Left lung (tissue), 14 donors: ENCODE measurements at places on chromosomes 16 and 17.

- no peaks in the 10 kb centered on the region for H3K36me3 ChIP-seq
- H3K27me3 ChIP-seq = peaks cover 13% of the 10 kb centered on the region
- H3K4me1 ChIP-seq = peaks cover 6% of the 10 kb centered on the region
- H3K4me3 ChIP-seq = no peak overlapping the region
Observed at GRCh38 chr17:61480414-61480807, 28.2 kb downstream of the TBX4 start.

GRCh38 chr16:19645557-19645981, 72.5 kb downstream of the KNOP1 start:
- no peak overlapping the region for H3K27ac ChIP-seq
- no peaks in the 10 kb centered on the region for H3K4me1 ChIP-seq
- H3K27me3 ChIP-seq = no peaks in the 10 kb centered on the region
- peaks cover 74% of the 10 kb centered on the region for H3K36me3 ChIP-seq

DNA sequence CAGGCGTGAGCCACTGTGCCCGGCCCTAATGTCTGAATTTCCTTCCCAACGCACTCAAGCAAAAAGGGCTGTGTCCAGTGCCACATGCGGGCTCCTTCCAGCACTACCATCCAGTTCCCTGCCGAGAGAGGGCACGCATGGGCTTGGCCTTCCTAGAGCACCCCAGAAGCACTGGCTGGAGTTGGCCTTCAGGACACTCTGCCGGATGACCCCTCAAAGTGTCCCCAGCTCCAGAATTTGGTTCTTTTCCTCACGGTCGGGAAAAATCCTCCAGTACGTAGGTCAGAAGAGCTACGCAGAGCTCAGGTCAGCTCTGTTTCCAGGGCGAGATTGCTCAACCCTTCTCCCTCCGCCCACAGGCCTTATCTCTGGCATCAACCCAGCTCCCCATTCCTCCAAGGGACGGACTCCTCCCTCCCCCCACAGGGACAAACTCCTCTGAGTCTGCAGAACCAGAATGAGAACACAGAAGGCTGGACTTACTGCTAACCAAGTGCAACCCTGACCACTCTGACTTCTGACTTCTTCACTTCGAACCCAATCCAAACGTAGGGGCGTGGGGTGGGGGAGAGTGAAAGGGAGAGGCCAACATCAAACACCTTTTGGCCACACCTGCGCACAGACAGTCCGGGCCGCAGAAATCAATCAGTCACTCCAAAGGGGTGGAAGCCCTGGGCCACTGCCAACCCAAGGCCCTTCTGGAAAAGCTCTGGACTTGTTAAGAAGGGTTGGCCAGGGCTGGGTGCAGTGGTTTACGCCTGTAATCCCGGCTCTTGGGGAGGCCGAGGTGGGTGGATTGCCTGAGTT, 3.6 kb downstream of the CDC42EP4 start:
- H3K27me3 ChIP-seq = no peaks in the 10 kb centered on the region
- peak overlapping the region; percentile 84 for H3K27ac ChIP-seq
- H3K4me3 ChIP-seq = peak overlapping the region; percentile 100
- H3K4me1 ChIP-seq = peaks cover 54% of the 10 kb centered on the region

GRCh38 chr17:74443516-74444296, 11.8 kb downstream of the GPRC5C start:
- peaks cover 52% of the 10 kb centered on the region for H3K4me1 ChIP-seq
- peak overlapping the region; percentile 27 for H3K4me3 ChIP-seq
- H3K36me3 ChIP-seq = peaks cover 15% of the 10 kb centered on the region
- no peak for DNase-seq

DNA sequence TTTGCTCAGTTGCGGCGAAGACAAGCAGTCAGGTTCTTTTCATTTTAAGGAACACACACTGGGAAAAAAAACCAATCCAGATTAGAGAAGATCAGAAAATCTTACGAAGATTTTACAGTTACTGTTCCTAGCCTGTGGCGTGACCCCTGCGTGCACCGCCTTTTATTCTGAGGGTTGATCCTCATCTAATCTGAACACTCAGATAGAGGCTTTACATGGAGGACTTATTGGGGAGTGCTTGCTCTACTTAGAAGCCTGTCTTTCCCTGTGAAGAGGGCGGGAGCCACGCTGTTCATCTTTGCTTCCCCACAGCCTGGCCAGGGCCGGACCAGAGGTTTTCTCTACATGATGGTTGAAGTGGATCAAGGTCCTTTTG, 1.4 kb downstream of the TBC1D24 start:
- DNase-seq = no peak
- peaks cover 68% of the 10 kb centered on the region for H3K4me1 ChIP-seq
- peak overlapping the region; percentile 84 for H3K4me3 ChIP-seq
- H3K36me3 ChIP-seq = no peaks in the 10 kb centered on the region

DNA sequence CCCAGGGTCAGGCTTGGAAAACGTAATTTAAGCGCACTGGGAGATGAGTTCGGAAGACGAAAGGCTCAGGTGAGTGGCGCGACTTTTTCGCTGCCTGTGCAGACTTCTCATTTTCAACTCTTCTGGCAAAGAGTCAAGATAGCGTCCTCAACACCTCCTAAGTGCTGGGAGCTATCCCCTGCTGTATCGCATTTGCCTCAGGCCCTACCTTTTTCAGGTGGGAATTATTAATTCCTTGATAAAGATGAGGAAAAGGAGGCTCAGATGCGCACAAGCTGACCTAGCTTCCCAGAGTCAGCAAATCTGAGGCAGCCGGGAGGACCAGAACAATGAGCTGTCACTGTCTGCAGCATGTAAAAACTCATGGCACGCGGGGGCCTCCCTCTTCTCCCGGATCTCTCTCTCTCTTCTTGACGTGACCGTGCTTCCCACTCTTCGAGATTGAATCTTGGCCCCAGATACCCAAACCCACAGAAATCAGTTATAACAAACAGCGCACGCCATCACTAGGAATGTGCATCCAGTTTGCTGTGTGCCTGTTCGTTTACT, 512 bp upstream of the ADAMTS18 start:
- no peak overlapping the region for H3K27ac ChIP-seq
- no peak for DNase-seq
- H3K36me3 ChIP-seq = no peaks in the 10 kb centered on the region
- peaks cover 25% of the 10 kb centered on the region for H3K27me3 ChIP-seq

- peaks cover 14% of the 10 kb centered on the region for H3K36me3 ChIP-seq
- peak overlapping the region; percentile 42 for H3K27ac ChIP-seq
- H3K27me3 ChIP-seq = no peaks in the 10 kb centered on the region
- DNase-seq = peak; percentile 80
Observed at GRCh38 chr16:1602285-1602684, 9.6 kb downstream of the IFT140 start.

DNA sequence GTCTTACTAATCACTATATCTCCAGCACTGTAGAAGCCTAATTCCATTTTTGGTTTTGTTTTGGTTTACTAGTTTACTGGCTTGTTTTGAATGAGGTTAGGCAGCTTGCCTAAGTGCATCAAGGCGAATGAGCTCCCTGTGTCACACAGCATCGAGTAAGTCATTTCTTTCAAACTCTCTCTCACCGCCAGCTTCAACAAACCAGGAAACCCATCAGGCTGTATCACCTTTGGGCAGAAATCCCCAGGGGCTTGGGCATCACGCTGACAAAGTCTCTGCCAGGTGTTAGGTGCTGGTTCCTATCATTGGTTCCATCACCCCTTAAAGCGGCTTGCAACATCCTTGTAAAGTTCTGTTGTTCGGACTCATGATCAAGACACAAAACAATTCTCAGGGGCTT, 226.6 kb downstream of the GRIN2A start:
- no peaks in the 10 kb centered on the region for H3K36me3 ChIP-seq
- H3K4me3 ChIP-seq = no peak overlapping the region
- no peaks in the 10 kb centered on the region for H3K4me1 ChIP-seq
- peaks cover 13% of the 10 kb centered on the region for H3K27me3 ChIP-seq
- no peak for DNase-seq

- H3K27ac ChIP-seq = no peak overlapping the region
- peak; percentile 81 for DNase-seq
- peaks cover 32% of the 10 kb centered on the region for H3K27me3 ChIP-seq
Observed at GRCh38 chr17:76132574-76133338, 8.3 kb downstream of the FOXJ1 start.

GRCh38 chr17:75125984-75126383, 5.6 kb downstream of the NT5C start:
- no peak overlapping the region for H3K4me3 ChIP-seq

GRCh38 chr16:28155293-28155692, 56.5 kb downstream of the XPO6 start:
- no peaks in the 10 kb centered on the region for H3K4me1 ChIP-seq
- no peak overlapping the region for H3K4me3 ChIP-seq
- no peak for DNase-seq

DNA sequence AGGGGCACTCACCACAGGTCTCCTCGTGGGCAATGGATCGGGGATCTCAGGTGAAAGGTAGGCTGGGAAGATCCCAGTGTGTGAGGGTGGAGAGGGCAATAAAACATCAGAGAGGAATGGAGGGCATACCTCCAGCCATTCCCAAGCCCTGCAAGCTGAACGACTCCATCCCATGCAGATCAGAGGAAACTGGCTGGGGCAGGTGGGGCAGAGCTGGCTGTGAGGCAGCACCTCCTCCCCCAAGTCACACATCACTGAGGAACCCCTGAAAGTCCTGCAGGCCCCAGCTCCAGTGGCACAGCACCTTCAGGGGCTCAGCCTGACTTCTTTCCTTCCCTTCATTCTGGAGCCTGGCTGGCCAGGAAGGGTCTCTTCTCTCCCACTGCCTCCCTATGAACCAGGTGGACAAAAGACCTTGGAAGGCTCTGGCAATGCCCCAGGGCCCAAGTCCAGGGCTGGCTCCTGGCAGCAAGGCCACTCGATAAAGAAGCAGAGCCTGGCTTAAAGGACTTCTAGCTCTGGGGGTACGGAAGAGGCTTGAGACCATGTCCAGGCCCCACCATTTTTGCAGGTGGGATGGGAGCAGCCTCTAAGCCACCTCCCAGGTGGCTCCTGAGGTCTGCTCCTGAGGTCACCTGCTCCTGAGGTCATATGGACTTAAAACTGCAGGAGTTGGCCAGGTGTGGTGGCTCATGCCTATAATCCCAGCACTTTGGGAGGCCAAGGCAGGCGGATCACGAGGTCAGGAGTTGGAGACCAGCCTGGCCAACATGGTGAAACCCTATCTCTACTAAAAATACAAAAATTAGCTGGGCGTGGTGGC, 13.5 kb upstream of the TMEM208 start:
- no peak overlapping the region for H3K4me3 ChIP-seq
- peaks cover 11% of the 10 kb centered on the region for H3K4me1 ChIP-seq
- H3K36me3 ChIP-seq = no peaks in the 10 kb centered on the region
- H3K27ac ChIP-seq = no peak overlapping the region

- H3K4me1 ChIP-seq = no peaks in the 10 kb centered on the region
- no peak overlapping the region for H3K4me3 ChIP-seq
- no peak overlapping the region for H3K27ac ChIP-seq
- H3K27me3 ChIP-seq = no peaks in the 10 kb centered on the region
- DNase-seq = no peak
Observed at GRCh38 chr17:75610103-75610984, 22.7 kb downstream of the MYO15B start.

DNA sequence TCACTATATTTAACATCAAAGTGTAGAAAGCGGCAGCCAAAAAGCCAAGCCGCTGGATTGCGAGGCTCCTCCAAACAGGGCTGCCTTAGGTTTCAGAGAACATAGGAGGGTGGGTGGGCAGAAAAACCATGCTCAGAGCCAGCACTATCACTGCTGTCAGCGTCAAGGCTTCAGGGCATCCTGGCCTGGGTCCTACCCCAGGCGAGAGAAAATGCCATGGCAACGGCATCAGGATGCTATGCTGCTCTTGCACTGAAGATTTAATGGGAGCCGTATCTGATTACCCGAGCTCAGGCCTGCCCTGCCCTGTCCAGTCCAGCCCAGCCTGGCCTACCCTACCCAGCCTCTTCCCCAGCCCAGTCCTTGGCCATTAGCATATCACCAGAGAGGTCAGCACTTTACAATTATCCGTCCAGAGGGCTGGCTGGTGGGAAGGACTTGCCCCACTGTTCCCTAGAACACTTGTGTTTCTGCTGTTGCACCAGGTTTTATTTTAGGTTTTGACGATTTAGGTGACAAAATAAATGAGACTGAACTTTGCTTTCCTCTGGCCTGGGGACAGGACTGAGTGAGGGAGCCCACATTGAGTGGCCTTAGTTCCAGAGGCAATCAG, 61.1 kb downstream of the TOM1L2 start:
- no peaks in the 10 kb centered on the region for H3K27me3 ChIP-seq
- no peak overlapping the region for H3K27ac ChIP-seq
- H3K4me3 ChIP-seq = no peak overlapping the region
- H3K36me3 ChIP-seq = no peaks in the 10 kb centered on the region

DNA sequence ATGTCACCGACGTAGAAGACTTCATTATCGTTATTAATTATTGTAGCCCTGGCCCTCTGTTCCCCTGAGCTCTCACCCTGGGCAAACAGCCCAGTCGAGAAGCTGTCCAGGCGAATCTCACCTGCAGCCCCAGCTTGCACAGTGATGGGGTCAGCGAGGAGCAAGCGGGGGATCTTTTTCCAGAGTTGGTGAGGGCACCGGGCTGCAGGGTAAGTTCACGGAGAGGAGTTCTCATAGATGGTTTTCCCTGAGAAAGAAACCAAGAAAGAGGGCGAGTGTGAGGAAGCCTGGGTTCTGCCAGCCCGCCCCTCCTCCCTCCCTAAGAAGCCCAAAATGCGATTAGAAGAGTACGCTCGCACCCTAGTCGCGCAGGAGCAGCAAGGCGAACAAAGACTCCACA, 436 bp downstream of the SPAG5 start:
- H3K4me3 ChIP-seq = peak overlapping the region; percentile 53
- H3K27me3 ChIP-seq = no peaks in the 10 kb centered on the region
- no peaks in the 10 kb centered on the region for H3K36me3 ChIP-seq
- DNase-seq = no peak

- H3K36me3 ChIP-seq = no peaks in the 10 kb centered on the region
- DNase-seq = no peak
- no peaks in the 10 kb centered on the region for H3K27me3 ChIP-seq
- H3K4me3 ChIP-seq = no peak overlapping the region
Observed at GRCh38 chr17:68908045-68908444, 47.1 kb downstream of the ABCA8 start.
